ENCODE measurements at places on chromosomes 3 and 15.
A peak's percentile ranks its signal among the peaks of the same experiment; 100 is the strongest.

DNA sequence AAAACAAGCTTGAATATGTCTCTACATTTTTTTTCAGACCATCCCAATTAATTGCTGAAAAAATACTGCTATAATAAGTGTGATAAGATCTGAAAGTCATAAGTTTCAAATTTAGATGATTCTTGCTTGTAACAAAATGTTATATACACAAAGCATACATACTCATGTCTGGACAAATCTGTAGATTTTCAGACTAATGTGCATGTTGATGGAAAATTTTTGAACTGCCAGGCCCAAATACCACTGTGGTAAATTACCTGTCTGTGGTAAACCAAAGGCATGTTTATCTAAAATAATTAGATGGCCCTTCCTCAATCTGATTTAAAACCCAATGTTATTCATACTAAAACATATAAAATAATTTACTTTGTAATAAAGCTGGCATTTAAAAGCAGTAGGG, 31.7 kb upstream of the CLDN16 start:
- peaks cover 3% of the 10 kb centered on the region for H3K4me1 ChIP-seq
- no peaks in the 10 kb centered on the region for H3K36me3 ChIP-seq
- no peak overlapping the region for H3K27ac ChIP-seq
- H3K27me3 ChIP-seq = no peaks in the 10 kb centered on the region
- H3K4me3 ChIP-seq = no peak overlapping the region

- H3K4me1 ChIP-seq = peaks cover 45% of the 10 kb centered on the region
- peak overlapping the region; percentile 90 for H3K27ac ChIP-seq
- no peaks in the 10 kb centered on the region for H3K36me3 ChIP-seq
- H3K4me3 ChIP-seq = peak overlapping the region; percentile 59
Measured at GRCh38 chr3:160870327-160870726, 114.3 kb downstream of the PPM1L start.

- H3K4me1 ChIP-seq = no peaks in the 10 kb centered on the region
- H3K27me3 ChIP-seq = no peaks in the 10 kb centered on the region
- H3K4me3 ChIP-seq = no peak overlapping the region
- no peak for DNase-seq
- H3K36me3 ChIP-seq = no peaks in the 10 kb centered on the region
- no peak overlapping the region for H3K27ac ChIP-seq
Measured at GRCh38 chr3:44518782-44519156, 36.2 kb upstream of the ZKSCAN7 start.

DNA sequence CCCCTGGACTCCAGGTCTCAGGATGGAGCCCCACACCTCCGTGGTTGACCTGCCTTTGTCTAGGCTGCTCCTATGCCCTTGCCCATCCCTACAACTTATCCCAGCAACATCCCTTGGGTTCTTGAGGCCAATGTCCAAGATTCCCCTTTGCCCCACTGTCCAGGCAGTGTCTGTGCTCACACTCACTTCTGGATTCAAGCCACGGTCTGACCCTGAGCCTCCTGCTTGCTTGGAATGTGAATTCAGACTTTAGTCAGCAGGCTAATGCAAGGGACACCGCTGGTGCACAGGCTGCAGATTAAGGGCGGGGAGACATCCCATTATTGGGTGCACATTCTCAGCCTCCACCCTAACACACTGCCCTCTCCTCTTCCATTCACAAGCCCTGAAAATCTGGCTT, 154.1 kb downstream of the WNT5A start:
- no peak overlapping the region for H3K27ac ChIP-seq
- no peak overlapping the region for H3K4me3 ChIP-seq
- H3K4me1 ChIP-seq = no peaks in the 10 kb centered on the region

GRCh38 chr3:181050738-181051137, 61.2 kb upstream of the DNAJC19 start:
- H3K27ac ChIP-seq = no peak overlapping the region
- H3K4me3 ChIP-seq = no peak overlapping the region
- H3K27me3 ChIP-seq = no peaks in the 10 kb centered on the region
- DNase-seq = no peak

DNA sequence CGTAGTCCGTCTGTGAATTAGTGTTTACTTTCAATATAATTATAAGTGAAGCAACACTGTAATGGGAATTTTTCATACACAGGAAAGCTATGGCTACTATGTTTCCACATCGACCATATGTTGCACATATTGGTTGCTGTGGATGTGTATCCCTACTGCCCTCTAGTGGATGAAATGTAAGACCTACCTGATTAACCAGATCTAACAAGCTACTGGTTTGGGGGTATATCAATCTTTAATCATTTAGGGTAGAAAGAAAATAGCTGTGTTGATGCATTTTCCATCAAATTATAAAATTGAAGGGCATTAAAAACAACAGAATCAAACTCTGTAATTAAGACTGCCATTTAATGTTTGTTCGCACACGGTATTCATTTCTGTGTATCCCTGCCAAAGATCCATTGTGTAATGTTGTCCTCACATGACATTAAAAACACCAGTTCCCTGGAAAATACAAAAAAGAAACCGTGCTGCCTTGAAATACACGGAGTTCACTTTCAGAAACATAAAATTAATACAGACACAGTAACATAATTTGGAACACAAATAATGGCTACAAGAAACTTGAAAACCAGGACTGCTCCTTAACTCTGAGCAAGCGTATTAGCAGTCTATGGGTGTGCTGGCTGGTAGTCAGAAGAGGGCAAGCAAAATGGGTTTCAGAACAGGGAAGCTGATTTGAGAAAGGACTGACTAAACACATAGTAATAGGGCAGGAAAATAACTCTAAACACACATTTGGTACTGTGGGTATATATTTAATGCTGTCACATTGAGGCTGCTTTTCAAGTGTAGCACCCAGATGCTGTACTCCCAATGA, 125.1 kb downstream of the TIGIT start:
- no peaks in the 10 kb centered on the region for H3K36me3 ChIP-seq
- no peak overlapping the region for H3K4me3 ChIP-seq
- H3K27me3 ChIP-seq = no peaks in the 10 kb centered on the region
- DNase-seq = no peak

All from SJCRH30 (cell line).